ENCODE measurements at places on chromosomes 7 and 10. TPM values are rescaled to one million over a fixed set of nuclear protein-coding genes. Genes with fewer than 3 reads are reported as not detected.

The LIPJ gene
- total RNA-seq, result not detected

The CALY gene
- not detected for total RNA-seq

The DPP6 gene
- not detected for total RNA-seq

The ZNF425 gene
- 0.74 TPM for total RNA-seq

The NUTM2E gene
- total RNA-seq, result 0.05 TPM

The KLHDC10 gene
- total RNA-seq, result 12.9 TPM

The BTBD16 gene
- total RNA-seq, result not detected

The FAM24B gene
- total RNA-seq, result 11.1 TPM

The NOS3 gene
- total RNA-seq, result 25.3 TPM

The FAM13C gene
- total RNA-seq, result 0.73 TPM

The FAM131B gene
- 0.54 TPM for total RNA-seq

The SPDYE11 gene
- not detected for total RNA-seq

The LIPK gene
- total RNA-seq, result not detected

The ATRNL1 gene
- total RNA-seq, result not detected

The PALD1 gene
- total RNA-seq, result 31.8 TPM

The MMD2 gene
- total RNA-seq, result not detected

The HYAL4 gene
- 0.49 TPM for total RNA-seq

The ELMO1 gene
- total RNA-seq, result 13.6 TPM

The VIPR2 gene
- not detected for total RNA-seq

The AKR1C4 gene
- total RNA-seq, result not detected

Data from mammary microvascular endothelial cell (primary cell).